RKO (cell line): ENCODE measurements at places on chromosomes 12 and 14.

- no peak for DNase-seq
Measured at GRCh38 chr14:101899263-101899662, 65.1 kb upstream of the DYNC1H1 start.

- no peak for DNase-seq
Measured at GRCh38 chr12:48164451-48164850, 7.1 kb upstream of the ASB8 start.

GRCh38 chr14:81523616-81524015 is 10.0 kb downstream of the SEL1L start:
- DNase-seq, result no peak

DNA sequence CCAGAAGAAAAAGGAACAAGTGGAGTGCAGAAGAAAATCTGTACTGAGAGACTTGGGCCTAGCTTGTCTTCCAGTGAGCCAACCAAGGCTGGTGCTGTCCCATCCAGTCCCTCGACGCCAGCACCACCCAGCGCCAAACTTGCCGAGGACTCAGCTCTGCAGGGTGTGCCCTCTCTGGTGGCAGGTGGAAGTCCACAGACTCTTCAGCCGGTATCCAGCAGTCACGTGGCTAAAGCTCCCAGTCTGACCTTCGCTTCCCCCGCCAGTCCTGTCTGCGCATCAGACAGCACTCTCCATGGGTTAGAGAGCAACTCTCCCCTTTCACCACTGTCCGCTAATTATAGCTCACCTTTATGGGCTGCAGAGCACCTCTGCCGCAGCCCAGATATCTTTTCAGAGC is 15.6 kb downstream of the CIPC start:
- no peak for DNase-seq

DNA sequence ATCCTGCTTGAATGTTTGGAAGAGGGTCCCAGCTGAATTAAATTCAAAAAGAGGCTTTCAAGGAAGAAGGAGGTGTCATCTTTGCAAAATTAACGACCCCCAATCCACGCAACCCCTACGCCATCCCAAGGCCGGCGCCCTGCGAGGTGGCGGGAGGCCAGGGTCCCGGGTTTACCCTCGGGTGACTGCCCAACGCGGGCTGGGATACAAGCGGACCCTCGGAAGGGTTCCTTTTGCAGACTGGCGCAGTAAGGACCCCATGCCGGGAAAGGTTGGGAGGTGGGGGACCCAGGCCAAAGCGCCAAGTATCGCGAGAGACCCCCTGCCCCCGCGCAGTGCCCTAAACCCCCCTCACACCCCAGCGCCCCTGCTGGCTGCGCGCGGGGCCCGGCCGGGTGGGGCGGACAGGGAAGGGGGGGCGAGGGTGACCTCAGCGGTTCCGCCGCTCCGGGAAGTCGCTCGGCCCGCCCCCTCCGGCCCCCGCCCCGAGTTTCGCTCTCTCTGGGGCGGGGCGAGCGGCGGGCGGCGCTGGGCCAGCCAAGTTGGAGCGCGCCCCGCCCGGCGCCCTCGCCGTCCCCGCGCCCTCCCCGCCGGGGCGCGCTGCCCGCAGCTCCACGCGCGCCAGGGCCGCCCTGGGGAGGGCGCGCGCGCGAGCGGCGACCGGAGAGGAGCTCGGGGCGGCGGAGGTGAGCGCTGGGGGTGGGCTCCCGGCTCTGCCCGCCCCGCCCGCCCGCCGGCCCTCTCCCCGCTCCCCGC is 708 bp upstream of the ZBTB42 start:
- peak; percentile 63 for DNase-seq

GRCh38 chr12:104126548-104126947 is 11.5 kb downstream of the NFYB start:
- no peak for DNase-seq
